ENCODE measurements at places on chromosomes 16 and 17. TPM values are rescaled to one million over a fixed set of nuclear protein-coding genes. Genes with fewer than 3 reads are reported as not detected.

BIRC5 gene
- 1.0 TPM for total RNA-seq

DNA sequence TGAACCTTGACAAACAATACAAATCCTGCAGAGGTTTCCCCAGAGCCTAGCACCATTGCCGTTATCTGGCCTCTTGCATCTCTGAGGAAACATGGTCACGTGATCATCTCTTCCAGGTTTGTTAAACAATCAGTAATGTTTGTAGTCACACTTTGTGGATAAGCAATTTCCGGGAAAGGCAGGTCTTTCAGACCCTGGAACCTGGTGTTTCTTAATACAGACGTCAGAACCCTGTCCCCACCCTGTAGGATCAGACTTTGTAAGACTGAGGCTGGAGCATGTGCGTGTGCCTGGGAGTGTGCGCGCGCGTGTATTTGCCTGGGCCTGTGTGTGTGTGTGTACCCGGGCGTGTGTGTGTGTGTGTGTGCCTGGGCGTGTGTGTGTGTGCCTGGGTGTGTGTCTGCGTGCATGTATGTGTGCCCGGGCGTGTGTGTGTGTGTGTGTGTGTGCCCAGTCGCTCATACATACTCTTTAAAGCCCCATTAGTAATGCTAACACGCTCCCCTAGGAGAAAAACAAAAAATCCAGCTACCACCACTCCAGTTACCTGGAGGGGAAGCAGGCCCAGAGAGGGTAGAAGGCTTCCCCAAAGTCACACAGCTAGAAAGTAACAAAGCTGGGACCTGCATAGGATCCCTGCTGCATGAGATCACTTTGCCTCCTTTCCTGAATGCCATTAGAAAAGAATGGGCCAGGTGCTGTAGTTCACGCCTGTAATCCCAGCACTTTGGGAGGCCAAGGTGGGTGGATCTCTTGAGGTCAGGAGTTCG, 5.3 kb downstream of the CTNS start:
- no peak for DNase-seq
- H3K27ac ChIP-seq, result no peak overlapping the region
- H3K27me3 ChIP-seq, result no peaks in the 10 kb centered on the region
- peaks cover 36% of the 10 kb centered on the region for H3K4me1 ChIP-seq

DNA sequence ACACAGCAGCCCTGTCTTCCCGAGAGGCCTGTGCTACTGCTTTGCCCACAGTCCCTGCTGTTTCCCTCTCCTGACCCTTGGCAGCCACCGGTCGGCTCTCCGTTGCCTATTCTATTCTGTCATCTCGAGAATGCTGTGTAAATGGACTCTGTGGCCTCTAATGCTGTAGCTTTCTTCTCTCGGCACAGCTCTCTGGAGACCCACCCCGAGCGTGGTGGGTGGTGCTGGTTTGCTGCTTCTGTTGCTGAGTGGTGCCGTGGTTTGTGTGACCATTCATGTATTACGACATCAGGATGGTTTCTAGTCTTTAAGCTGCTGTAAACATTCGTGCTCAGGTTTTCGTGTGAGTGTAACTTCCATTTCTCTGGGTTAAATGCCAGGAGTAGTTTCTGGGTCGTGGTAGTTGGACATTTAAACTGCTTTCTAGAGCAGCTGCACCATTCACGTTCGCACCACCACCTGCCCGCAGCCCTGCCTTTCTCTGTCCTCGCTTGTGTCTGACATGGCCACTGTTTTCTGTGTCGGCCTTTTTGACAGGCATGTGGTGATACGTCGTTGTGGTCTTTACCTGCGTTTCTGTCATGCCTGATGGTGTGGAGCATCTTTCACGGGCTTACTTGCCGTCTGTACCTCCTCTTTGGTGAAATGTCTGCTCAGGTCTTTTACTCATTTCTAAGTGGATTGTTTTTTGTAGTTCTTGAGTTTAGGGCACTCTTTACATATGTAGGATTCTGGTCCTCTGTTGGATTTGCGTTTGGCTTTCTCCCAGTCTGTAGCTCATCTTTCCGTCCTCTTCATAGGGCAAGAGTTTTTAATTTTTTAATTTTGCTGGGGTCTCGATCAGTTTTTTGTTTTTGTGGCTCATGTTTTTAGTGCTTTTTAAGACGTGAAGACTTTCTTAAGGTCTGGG, 47.7 kb upstream of the ZNF750 start:
- DNase-seq, result no peak
- H3K36me3 ChIP-seq, result peaks cover 14% of the 10 kb centered on the region
- no peak overlapping the region for H3K27ac ChIP-seq

TANC2 gene
- 17.2 TPM for total RNA-seq

DNA sequence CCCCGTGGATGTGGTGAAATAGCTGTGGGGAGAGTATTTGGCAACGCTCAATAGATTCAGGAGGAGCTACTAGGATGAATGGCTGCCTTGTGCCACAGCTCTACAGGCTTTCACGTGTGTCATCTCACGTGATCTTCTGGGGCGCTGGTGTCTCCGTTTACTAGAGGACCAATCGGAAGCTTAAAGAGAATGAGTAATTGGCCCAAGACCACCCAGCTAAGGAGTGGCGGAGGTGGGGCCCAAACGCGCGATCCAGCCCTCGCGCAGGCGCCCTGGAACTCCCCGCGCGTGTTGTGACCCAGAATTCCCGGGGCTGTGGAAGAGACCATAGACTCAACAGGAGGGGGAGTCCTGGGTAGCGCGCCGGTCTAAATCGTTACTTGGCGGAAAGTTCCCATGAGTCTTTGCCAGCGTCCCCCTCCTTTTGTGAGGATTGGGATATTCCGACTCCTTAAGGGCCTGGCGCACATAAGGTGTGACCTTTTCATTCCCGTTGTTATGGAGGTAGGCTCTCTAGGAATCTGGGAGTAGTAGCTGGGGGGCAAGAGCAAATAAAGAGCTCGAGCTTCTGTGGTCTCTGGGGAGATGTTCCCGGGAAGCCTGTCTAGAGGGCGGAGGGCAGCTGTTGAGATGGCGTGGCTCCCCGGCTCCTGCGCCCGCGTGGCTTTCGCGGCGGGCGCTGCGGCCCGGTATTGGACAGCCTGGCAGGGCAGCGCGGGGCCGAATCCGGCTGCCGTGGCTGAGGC, 23.4 kb downstream of the TRPV2 start:
- DNase-seq, result peak; percentile 86
- H3K36me3 ChIP-seq, result peaks cover 49% of the 10 kb centered on the region
- H3K27me3 ChIP-seq, result no peaks in the 10 kb centered on the region
- peak overlapping the region; percentile 98 for H3K27ac ChIP-seq
- H3K4me1 ChIP-seq, result peaks cover 40% of the 10 kb centered on the region
- peak overlapping the region; percentile 99 for H3K4me3 ChIP-seq

- no peaks in the 10 kb centered on the region for H3K36me3 ChIP-seq
- H3K27me3 ChIP-seq, result peaks cover 11% of the 10 kb centered on the region
These were observed 44.5 kb downstream of the LAT start for GRCh38 chr16:29029168-29029994.

ZFHX3 gene
- total RNA-seq, result 9.2 TPM

DNA sequence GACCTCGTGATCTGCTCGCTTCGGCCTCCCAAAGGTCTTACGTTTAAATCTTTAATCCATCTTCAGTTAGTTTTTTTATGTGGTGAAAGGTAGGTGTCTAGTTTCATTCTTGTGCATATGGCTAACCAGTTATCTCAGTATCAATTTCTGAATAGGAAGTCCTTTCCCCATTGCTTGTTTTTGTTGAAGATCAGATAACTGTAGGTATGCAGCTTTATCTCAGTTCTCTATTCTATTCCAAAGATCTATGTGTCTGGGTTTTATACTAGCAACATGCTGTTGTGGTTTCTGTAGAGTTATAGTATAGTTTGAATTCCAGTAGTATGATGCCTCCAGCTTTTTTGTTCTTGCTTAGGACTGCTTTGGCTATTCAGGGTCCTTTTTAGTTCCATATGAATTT, 65.2 kb downstream of the TNFRSF13B start:
- DNase-seq, result no peak
- no peak overlapping the region for H3K4me3 ChIP-seq
- H3K4me1 ChIP-seq, result peaks cover 5% of the 10 kb centered on the region
- H3K27ac ChIP-seq, result no peak overlapping the region

- peaks cover 20% of the 10 kb centered on the region for H3K27me3 ChIP-seq
- H3K36me3 ChIP-seq, result no peaks in the 10 kb centered on the region
- H3K4me1 ChIP-seq, result no peaks in the 10 kb centered on the region
- no peak overlapping the region for H3K27ac ChIP-seq
These were observed 77.3 kb upstream of the NLRP1 start for GRCh38 chr17:5661491-5662125.

DNA sequence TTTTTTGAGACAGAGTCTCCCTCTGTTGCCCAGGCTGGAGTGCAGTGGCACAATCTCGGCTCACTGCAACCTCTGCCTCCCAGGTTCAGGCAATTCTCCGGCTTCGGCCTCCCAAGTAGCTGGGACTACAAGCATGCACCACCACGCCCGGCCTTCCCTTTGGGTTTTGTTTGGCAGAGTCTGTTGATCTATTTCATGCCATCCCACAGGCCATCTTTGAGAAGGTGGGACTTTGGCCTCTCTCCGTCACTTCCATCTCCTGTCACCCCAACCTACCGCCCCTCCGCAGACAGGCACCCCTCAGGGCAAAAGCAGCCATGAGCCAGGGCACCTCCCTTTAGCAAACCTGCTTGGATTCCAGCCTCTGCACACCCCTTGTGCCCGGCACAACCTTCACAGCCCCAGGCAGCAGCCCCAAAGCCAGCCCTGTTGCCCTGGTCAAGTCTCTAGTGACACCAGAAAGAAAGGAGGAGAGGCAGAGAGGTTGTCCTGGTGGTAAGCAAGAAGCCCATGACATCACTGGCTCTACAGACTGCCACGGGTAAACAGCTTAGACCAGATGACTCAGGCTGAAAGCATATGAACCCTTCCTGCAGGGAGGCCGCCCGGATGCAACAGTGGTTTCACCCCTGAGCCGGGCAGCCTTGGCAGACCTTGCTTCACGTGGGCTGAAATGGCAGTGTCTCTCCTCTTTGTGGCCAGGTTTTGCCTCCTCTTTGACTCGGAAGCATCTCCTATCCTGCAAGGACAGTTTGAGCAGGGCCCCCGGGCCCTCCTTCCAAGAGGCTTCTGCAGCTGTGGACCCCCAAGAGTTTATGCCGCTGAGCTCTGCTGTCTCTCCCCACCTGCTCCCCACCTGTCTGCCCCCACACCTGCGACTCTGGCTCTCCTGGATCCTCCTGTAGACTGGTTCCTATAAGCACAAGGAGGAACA, 8.1 kb upstream of the TIMP2 start:
- H3K27ac ChIP-seq, result no peak overlapping the region
- no peak for DNase-seq
- H3K4me3 ChIP-seq, result no peak overlapping the region
- H3K4me1 ChIP-seq, result no peaks in the 10 kb centered on the region
- H3K36me3 ChIP-seq, result no peaks in the 10 kb centered on the region

DNA sequence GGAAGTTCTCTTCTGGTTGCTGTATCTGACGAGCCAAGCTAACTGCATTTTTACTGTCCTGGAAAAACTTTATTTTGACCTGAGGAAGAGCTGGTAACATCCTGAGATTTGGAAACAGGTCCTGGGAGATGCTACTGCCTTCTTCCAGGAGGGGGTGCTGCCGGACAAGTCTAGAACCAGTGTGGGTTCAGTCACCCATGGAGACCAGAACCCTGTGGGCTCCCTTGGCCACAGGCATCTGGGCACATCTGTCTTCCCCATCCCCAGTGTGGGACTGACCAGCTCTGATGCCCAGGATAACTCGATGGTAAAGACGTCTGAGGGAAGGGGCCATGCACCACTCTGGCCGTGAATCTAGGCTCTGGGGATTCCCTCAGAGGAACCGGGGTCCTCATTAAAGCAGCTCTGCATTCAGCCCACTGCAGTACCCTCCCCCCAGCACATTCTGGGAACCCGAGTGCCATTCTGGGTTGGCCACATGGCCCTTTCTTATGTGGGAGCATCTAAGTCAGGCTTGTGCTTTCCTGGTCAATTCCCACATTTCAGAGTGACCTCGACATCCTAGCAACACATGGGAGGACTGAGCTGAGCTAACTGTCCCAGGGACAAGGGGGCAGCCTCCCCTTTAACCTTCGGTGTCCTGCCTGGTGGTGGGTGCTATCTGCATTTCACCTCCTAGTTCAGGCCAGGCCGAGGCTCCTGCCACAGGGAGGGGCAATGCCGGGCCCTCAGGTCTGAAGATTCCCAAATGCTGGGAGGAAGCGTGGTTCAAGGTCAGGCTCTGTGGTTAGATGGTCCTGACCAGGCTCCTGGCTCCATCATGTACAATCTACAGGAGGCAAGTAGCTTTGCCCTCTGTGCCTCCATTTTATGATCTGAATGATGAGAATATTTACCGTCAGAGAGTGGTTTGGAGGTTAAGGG, 6.4 kb downstream of the C16orf86 start:
- H3K36me3 ChIP-seq, result peaks cover 14% of the 10 kb centered on the region
- peak overlapping the region; percentile 3 for H3K27ac ChIP-seq
- no peak for DNase-seq
- peaks cover 42% of the 10 kb centered on the region for H3K4me1 ChIP-seq
- no peak overlapping the region for H3K4me3 ChIP-seq

- H3K36me3 ChIP-seq, result no peaks in the 10 kb centered on the region
- H3K4me1 ChIP-seq, result peaks cover 10% of the 10 kb centered on the region
- no peak within 1 kb of the TSS for H3K27ac ChIP-seq
- DNase-seq, result peak; percentile 31
- H3K27me3 ChIP-seq, result peaks cover 58% of the 10 kb centered on the region
These were observed at the start of gene MPP3 for GRCh38 chr17:43832976-43833829. MPP3 (minus strand) TSS chr17:43833146; CDS start chr17:43831906, 1,240 bp downstream.

DNA sequence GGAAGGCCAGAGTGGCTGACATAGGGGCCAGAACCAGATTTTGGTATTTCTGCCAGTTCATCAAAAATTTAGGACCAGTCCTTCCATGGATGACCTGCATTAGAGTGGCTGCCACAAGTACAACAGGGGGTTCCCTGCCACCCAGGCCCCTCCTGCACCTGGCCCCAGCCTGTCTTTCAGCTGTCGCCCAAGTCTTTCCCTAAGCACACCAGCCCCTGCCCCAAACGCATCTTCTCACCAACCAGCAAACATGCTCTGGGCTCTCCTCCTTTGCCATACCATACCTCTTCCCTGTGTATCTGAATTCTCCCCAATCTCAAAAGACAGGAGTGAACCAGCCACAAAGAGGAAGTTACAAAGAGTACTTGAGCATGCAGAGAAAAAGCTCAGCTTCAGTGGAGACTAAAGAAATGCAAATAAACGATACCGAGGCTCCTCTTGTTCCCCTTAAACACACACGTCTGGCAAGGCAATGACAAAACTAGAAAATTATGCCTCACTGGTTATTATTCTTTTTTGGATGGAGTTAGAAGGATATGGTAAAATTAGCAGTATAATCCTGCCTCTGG, 130.6 kb downstream of the DYNLRB2 start:
- H3K4me1 ChIP-seq, result peaks cover 57% of the 10 kb centered on the region
- peaks cover 10% of the 10 kb centered on the region for H3K27me3 ChIP-seq
- H3K4me3 ChIP-seq, result peak overlapping the region; percentile 67
- H3K36me3 ChIP-seq, result no peaks in the 10 kb centered on the region

Measured in activated B cell treated with CpG ODN at 0.5 μM for 24 hours (primary cell).